ENCODE measurements at places on chromosomes 2 and 18.

DNA sequence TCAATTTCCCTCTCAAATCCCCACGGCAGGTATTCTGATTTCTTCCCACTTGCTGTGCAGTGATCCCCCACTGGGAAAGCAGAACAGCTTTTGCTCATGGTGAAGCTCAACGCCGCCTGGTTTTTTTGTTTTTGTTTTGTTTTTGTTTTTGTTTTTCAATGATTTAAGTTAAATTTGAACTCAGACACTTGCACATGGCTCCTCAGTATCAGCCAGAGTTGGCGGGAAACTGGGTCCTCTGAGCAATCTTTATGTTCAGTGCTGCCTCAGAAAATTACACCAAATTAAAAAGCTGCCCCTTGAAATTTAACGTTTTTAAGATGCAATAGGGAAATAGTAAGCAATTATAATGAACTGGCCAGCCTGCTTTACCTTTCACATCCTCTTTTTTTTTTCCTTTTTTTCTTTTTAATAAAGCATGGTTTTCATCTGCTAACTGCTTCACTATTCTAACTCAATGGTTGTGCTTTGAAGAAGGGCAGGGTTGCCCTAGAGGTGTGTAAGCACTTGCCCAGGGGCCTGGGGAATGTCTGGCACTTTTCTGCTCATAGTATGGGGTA is 277.0 kb upstream of the HNRNPA3 start:
- no peak for DNase-seq

DNA sequence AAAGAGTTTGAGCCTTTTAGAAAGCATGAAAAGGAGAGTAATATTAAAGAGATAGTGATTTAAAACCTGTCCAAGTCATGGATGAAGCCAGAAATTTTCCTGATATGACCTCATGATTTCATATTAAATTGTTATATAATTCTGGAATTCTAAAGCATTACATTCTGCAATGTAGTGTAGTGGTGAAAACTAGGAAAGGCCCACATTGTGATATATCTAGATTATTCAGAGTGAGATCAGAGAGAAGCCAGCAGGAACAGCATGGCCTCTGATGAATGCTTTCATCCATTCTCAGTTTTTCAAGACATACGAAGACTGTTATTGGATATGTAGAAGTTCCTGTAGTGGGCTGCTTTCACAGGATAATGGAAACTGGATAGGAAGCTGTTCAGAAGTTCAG is 98.8 kb downstream of the LCLAT1 start:
- no peak for DNase-seq

DNA sequence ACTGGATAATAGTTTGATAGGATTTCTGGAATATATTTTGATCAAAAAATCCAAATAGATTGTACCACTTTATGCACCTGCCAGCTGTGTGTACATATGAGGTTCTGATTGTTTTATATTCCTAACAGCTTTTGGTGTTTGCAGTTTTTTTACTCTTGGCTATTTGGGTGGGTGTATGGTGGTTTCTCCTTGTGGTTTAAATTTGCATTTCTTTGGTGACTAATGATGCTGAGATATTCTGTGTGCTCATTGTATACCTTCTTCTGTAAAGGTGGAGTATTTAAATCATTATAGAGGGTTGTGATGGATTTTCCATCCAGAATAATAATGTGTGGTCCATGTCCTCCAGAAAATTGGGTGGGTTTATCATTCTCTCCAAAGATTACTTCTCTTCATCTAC is 372.9 kb downstream of the THSD7B start:
- no peak for DNase-seq

DNA sequence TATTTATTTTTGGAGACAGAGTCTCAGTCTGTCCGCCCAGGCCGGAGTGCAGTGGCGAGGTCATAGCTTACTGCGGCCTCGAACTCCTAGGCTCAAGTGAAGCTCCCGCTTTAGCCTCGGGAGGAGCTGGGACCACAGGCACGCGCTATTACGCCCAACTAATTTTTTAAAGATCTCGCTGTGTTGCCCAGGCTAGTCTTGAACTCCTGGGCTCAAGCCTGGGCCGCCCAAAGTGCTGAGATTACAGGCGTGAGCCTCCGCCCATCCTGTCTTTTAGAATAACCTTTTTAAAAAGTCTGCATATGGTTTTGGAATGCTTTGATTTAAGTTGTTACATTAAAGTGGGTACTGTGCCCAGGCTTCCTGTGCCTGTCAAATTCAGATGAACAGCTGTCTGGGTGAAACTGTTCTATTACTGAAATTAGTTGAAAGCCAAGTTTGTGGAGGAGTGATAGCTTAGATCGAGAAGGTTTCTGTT is 944 bp downstream of the RAB3GAP1 start:
- no peak for DNase-seq

GRCh38 chr18:12334863-12335262 is 26.8 kb downstream of the TUBB6 start:
- DNase-seq = no peak

DNA sequence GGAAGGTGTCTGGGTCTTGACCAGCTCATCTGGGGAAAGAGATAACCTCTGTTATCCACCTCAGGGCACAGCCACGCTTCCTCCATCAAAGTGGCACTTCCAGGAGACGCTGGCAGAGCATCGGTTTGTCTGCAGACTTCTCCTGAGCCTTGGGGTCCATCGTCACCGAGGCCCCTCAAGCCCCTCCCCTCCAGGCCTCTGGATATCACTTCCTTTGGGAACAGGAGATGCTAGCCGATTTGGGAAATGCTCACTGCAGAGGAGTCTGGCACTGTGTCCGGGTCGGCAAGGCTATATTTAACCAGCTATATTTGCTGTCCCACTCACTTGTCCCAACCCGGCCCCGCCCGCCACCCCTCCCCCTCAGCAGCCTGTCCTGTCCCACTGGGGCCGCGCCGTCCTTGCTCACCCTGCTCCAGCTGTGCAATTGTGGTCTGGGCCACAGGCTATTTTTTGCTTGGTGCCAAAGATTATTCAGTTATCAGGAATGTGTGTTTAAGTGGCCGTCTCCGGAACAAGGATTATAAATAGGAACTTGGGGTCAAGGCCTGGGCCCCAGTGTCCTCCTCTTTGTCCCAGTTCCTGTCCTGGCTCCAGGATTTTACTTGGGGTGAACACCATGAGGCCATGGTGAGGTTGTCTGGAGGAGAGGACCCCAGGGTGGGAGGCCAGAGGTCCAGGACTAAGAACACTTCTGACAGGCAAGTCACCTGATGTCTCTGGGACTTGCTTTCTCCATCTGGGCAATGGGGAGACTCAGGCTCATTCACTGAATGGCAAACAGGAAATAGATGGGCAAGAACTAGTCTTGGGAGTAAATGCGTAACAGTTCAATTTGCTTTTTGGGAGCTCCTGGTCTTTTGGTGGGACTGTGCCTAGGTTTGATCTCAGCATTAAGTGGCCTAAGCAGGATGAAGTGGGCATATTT is 263.6 kb downstream of the DYSF start:
- DNase-seq = no peak

DNA sequence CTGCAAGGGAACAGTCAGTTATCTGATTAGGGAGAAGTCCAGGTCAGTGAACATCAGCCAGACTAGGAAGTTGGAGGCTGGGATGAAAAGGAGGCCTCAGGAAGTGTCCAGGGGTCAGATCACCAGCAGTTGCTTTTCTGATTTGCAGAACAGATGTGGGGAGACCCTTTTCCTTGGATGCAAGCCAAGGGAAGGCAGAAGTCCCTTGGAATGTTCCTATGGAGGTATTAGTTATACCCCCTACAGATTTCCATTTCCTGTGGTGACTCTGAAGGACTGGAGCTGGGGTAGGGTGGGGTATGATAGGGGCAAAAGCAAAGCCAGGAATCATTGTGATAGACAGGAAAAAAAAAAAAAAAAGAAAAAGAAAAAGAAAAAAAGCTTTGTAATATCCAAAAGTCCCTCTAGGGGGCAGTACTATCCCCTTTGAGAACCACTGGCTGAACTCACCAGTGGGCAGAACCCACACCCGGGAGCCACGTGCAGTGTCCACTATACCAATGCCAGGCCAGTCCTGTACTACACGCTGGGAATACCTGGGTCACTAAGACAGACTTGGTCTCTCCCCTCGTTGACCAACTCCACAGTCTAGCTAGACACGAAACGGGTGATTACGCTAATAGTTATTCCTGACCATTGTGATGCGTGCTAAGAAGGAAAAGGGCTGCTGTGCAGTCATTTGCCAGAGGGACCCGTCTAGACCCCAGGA is 7.4 kb downstream of the DYSF start:
- no peak for DNase-seq

GRCh38 chr2:137511526-137511925 is 452.7 kb upstream of the HNMT start:
- no peak for DNase-seq

GRCh38 chr2:39492095-39492590 is 55.1 kb upstream of the MAP4K3 start:
- DNase-seq = no peak

GRCh38 chr2:56688661-56689060 is 504.9 kb downstream of the CCDC85A start:
- no peak for DNase-seq

DNA sequence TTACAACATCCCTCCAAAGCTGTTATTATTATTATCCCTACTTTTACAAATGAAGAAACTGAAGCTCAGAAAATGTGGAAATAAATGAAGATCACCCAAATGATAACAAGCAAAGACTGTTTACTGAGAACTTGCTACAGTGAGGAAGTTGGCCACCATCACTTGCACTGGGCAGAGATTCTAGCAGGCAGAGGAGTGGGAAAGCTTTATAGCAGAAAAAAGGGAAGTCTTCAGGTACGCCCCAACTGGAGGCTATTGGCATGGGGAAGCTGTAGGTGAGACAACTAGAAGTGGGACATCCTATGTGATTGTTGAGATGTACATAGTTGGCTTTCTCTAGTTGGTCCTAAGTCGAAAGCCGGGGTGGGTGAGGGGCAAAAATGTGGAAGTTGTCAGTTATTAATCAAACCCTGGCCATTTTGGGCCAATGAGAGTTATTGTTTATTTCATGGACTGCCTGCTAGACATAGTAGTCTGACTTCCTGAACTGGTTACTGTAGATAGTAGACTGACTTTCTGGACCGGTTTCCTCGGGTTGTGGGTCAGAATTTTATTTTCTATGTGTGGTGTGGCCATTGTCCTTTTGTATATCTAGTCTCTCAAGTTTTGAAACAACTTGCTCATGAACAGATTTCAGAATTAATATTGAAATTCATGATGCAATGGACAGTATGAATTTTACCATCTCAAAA is 40.2 kb upstream of the STAT4 start:
- DNase-seq = no peak

GRCh38 chr2:96305979-96306308 is 598 bp upstream of the SNRNP200 start:
- no peak for DNase-seq

DNA sequence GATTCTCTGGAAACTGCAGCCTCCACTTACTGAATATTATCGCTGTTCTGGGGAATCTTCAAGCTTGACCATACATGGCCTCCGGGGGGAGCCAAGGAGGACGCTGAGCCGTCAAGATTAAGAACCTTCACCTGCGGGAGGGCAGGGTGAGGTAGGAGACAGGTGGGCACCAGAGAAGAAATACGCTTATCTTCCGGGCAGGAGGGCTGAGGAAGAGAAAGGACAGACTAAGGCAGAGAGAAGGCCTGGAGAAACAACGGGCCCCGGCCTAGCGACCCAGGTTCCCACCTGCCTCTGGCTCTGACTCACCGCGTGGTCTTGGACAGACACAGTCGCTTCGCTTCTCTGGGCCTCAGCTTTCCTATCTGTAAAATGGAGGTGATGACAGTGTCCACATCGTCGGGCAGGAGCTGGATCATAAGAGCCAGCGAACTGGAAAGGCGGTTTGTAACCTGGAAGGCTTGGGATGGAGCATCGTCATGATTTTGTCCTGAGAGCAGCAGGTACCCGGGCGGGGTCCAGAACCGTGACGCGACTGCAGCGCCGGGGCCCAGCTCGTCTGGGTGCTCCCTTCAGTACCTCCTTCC is 659 bp downstream of the ZNF142 start:
- peak; percentile 24 for DNase-seq

GRCh38 chr2:126749537-126749936 is 93.6 kb downstream of the GYPC start:
- DNase-seq = no peak

GRCh38 chr2:160257743-160258491 is 57.8 kb upstream of the ITGB6 start:
- no peak for DNase-seq

DNA sequence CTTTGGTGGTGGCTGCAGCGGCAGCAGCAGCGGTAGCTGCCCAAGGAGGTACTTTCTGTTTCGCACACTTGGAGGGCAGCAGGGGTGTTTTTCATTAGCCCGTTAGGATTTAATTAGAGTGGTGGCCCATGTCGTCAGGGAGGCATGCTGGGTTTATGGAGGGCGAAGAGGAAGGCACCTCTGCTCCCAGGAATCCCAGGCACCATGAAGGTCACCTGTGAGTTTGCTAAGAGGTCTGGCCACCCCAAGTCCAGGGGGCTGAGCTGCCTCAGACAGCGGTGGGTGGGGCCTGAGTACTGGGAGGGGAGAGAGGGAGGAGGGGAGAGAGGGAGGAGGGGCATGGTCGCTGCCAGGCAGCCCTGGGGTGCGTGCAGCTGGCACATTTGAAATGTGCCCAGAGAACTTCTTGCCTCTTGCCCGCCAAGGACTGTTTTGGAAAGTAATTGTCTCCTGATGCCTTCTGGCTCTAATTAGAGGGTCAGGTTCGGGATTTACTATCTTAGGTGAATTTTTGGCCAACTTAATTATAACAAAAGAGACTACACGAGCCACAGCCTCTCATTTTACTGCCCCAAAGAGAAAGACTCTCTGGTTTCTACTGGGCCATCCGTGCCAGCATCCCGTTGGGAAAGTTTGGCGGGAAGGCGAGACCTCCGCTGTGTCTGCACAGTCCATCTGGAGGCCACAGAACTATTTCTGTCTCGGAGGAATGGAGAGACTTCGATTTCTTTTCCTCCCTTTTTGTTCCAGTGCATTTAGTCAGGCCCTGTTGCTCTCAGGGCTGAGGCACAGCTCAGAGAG is 62.0 kb downstream of the GLI2 start:
- no peak for DNase-seq

DNA sequence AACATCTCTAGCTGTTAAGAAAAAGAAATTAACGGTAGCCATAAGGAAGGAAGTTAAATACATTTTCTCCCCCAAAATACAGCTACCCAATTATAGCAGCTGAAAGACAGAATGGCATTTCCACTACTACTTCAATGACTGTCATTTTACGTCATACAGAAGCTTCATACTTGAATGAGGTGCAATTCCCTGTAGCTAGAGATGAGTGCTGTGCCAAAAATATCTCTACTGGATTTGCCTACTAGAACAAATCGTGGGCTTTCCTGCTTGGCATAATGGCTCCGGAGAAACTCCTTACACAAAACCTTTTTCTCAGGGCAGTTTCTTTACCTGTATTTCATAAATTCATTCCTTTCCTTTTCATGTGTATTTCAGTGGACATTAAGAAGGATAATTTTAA is 36.3 kb upstream of the NRXN1 start:
- DNase-seq = no peak

- DNase-seq = no peak
Observed at GRCh38 chr2:117957616-117958015, 56.3 kb downstream of the CCDC93 start.
